SK-N-SH (cell line): ENCODE measurements at places on chromosomes 4 and X.

- no peak for DNase-seq
Observed at GRCh38 chrX:136665258-136665900, 17.4 kb downstream of the CD40LG start.

DNA sequence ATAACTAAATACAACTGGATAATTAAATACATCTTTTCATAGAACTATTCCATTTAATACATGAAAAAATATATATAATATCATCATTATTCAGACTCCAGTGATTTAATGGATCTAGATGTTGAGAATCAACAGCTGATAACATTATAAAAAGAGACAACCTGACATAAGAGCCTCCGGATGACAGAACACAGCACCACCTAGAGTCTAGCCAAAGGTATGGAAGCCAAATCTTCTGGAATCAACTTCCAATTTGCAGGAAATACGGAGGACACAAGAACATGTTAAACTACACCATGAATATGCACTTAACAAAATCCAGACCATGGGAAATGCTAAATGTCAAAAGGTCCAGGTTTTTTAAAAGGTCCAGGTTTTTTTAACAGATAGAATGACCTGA lies 55.0 kb downstream of the LRBA start:
- DNase-seq, result peak; percentile 41

- no peak for DNase-seq
Observed at GRCh38 chr4:138561906-138562305, 319.8 kb upstream of the SLC7A11 start.

GRCh38 chrX:46695491-46695890 lies 63.4 kb downstream of the SLC9A7 start:
- DNase-seq, result no peak

DNA sequence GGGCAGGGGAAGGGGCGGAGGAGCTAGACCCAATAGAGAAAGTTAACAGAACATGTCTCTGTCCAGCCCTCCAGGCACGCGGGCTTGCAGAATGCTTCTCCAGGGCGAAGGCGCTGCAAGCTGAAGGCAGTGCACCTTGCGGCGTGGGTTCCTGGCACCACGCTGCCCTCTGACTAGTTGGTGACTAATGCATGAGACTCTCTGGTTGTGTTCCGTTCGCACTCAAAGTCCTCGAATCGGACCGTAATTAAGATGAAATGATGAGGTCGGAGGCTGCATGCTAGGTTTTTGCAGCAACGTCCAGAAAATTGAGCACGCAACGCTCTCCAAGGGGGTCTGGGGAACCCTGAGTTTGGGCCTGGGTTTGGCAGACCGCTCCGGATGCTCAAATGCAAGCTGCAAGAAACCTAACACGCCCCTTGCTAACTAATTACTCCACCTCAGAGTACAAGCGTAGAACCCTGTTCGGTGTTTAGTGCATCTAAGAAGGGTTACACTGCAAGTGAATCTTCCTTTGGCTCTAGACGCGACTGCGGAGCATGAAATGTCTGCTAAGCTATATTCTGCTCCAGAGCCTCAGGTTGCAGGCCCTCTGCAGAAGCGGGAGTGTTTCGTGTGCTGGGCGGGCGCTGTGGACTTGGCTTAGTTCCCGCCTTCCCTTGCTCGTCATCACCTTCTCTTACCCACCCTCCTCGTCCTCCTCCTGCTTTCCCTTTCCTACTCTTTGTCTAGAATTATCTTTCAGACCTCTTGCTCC lies 57.1 kb upstream of the NKAP start:
- no peak for DNase-seq

GRCh38 chrX:77622672-77623071 lies 163.3 kb downstream of the ATRX start:
- DNase-seq, result no peak

GRCh38 chrX:86724277-86724676 lies 576.0 kb downstream of the DACH2 start:
- no peak for DNase-seq

DNA sequence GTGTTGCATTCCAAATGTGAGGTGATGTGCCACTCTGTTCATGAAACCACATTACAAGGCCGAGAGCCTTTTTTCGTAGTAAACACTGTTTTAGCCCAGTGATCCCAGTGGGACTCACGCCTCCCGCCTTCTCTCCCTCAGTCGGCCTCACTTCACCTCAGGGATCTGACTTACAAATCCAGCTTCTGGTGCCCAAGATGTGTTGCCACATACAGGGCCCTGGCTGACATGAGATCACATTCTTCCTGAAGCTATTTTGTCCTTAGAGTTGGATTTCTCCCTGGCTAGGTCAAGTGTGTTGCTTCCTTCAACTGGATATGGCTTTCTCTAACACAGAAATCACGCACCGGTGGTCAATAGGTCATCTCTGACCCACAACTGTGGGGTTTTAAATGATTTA lies 354.7 kb downstream of the FBXW7 start:
- DNase-seq, result no peak

DNA sequence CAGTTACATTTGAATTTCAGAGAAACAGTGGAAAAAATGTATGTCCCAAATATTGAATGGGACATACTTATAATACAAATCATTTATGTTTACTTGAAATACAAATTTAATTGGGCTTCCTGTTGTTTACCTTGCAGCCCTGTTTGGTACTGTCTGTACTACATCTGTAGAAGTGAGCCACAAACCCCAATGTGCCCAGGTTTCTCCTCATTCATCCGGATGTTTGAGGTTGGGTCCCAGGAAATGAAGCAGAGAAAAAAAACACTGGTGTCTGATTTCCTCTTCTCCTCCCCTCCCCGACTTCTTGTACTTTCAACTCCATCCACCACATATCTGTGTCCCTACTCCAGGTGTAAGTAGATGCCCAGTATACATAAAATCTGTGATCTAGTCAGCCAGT lies 27.1 kb upstream of the SCRG1 start:
- no peak for DNase-seq

DNA sequence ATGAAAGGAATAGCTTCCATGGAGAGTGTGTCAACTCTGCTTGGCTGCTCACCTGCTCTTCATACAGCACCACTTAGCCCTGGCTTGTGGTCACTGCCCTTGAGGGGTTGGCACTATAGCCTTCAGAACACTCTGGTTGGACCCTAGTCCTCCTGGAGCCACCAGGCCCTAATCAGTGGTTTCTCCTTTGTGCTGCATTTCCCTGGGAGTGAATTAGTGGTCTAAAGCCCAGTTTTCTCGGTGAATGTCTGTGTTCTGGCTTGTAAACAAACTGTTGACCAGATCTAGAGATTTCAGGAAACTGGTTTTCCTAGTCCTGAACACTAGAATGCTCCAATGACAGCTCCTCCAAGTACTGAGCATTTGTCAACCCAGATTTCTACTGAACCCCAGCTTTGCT lies 28.6 kb upstream of the TMEM154 start:
- no peak for DNase-seq

GRCh38 chr4:143280861-143281260 lies 55.8 kb upstream of the GAB1 start:
- DNase-seq, result no peak

DNA sequence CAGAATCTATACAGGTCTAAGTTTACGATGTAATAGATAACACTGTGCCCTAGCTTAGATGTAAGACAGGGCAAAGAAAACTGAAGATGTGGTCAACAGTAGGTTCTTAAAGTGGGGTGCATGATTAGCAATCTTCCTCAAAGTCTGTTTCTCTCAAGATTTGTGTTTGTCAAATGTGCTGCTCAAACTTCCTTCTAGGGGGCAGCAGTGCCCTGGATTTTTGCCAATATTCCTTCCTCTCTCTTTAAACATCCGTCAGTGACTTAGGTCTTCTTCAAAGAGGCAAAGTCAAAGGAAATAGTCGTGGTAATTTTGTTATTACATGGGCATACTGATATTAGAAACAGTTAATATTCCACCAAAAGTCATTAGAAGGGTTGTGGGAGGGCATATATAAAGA lies 4.2 kb upstream of the PDHA2 start:
- DNase-seq, result peak; percentile 20

DNA sequence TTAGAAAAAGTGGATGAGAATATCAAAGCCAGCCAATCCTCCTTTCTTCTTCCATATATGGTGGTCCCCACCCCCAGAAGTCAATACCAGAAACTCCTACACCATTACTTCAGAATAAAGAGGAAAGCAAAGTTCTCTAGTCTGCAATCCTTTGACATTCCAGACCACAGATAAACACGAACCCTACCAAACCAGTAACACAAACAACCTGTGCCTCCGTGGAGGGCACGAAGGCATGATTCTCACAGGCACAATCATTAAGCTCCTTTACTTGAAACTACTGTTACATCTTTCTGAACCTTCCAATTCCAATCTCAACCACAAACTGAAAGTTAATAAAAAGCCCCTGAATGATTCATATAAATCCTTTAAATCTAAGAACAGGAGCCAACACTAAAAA lies 16.3 kb downstream of the MAML3 start:
- no peak for DNase-seq

DNA sequence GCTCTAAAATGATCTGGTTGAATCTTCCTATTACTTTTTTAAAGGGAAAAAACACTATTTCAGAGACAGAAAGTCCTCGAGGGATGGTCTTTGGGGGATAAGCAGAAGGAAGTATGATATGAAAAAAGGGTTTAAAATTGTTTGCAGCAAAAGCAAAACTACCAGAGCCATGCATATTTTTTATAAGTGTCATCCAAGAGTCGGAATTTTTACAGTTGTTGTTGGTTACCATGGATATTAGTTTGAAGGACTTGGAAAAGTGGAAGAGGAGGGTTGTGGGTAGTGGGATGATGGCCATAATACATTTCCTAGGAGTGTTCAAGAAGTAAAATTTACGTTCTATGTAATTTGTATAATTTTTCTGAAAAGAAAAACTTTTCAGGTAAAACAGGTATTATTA lies 134.4 kb downstream of the PCDH7 start:
- no peak for DNase-seq

DNA sequence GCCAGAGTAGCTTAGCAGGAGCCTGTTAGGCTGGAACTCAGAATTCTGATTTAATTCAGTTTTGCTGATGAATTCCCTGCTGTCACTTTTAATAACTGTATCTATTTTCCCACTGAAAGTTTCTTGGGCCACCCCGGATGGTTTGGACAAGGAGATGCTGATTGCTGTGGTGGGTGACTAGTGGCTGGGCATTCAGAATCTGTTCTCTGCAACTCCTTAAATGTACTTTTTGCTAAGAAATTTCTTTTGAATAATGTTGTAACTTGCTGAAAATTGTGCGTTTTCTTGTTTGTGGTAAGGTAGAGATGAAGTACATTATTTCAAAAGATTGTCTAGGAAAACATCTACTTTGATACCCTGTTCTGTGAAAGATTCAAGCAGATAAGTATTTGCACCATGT lies 2.4 kb downstream of the TLL1 start:
- DNase-seq, result no peak

DNA sequence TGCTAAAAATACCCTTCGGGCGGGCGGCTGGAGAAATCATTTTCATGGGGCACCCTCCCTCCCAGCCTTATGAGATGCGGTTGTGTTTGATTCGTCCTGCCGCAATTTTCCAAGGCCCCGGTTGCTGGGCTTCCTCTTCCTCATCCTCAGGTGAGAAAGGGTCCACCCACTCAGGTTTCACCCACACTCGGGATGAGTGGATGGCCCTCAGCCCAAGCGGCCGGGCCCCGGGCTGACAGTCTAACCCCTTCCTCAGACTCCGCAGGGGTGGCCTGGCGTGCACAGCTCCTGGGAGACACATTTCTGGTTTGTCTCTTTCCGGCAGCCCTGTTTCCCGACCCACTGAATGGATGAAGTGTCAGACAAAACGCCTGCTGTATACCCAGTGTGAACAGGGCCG lies 116.5 kb upstream of the LRPAP1 start:
- no peak for DNase-seq

GRCh38 chr4:10963958-10964703 lies 279.6 kb upstream of the CLNK start:
- DNase-seq, result no peak

- DNase-seq, result no peak
Observed at GRCh38 chr4:75555294-75556164, at the start of gene ODAPH. ODAPH (plus strand) TSS chr4:75556066; CDS start chr4:75556083, 17 bp downstream.

DNA sequence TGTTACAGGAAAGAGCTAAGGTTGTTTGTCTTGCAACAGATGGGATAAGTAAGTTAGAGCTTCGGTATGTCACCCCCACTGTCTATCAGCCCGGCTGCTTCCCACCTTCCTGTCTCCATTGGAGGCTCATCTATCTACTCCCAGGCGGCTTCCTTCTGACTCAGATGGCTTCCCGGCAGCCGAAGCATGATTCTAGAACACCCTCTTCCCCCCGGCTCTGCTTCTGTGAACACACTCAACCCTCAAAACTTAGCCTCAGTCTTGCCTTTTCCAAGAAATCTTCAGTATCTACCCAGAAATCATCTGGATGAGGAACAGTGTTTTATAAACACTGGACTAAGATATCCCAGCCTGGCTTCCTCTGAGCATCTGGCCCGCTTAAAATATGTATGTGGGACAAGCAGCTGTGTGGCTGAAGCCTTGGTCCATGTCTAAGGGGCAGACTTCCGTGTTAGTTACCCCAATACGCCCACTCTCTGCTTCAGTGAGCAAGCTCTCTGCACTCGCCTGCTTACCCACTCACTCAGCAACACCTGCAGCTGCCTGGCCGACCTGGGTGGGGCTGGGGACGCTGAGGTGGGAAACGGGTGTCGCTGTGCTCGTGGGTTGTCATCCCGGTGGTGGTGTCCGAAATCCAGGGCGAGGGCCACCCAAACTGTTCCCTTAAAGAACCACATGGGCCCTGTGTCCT lies 12.0 kb upstream of the SLC2A9 start:
- DNase-seq, result no peak

- peak; percentile 73 for DNase-seq
Observed at GRCh38 chrX:19017271-19017670, 33.4 kb upstream of the PHKA2 start.

- no peak for DNase-seq
Observed at GRCh38 chrX:70289168-70289792, 447 bp downstream of the PDZD11 start.

DNA sequence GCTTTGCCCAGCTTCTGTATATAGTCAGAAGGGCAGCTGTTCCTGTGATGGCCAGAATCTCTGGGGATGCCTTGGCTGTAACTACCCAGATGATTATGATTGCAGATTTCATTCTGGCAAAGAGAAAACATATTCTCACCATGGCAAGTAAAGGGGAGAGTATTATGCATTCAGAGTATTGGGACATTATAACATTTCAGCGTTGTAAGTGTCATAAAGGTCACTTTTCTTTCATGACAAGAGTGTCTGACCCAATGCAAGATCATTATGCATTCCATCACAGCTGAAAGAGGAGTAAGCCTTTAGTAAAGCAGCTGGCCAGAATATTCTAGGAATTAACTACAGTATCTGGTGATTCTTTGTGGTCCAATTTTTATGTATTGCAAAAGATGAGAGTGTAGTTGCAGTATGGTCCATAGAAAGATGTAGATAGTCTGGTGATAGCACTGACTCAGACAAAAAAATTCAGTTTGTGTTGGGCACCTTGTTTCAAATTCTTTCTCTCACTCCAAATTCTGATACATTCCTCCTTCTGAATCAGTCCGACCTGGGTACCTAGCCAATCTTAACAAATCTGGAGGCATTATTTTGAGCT lies 2366.3 kb downstream of the PCDH7 start:
- no peak for DNase-seq

DNA sequence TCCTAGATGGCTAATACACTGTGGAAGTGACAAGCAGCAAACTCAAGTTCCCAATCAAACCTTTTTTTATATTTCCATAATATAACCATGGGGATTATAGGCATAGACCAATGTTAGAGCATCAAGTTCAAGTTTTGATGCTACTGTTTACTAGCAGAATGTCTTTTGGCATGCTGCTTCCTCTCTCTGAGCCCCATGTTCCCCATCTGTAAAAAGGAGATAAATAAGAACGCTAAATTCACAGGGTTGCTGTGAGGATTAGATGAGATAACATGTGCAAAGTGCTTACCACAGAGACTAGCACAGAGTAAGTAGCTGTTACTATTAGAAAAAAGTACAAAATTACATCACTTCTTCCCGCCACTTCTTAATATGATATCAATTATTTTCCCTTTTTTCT lies 18.0 kb downstream of the MBNL3 start:
- no peak for DNase-seq
